ENCODE measurements at places on chromosomes 12 and 14.

GRCh38 chr14:95505030-95505589, 11.3 kb downstream of the SYNE3 start:
- DNase-seq, result no peak

DNA sequence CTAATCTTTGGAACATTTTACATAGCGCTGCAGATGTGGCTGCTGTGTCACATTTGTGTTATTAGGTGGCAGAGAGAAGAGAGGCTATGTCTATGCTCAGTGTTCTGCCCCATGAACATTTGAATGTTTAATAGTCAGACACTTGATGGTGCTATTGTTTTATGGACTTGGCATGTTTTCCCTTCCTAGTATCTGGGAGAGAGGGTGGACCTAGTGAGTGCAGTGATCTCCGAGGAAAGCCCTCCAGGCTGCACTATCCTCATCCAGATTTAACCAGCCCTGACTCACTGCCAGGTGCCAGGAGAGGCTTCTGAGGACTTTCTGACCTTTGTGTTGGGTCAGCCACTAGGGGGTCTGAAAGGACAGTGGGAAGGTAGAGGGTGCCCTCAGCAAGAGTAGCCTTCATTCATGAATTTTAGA, 24.3 kb downstream of the ZFC3H1 start:
- peak; percentile 43 for DNase-seq

DNA sequence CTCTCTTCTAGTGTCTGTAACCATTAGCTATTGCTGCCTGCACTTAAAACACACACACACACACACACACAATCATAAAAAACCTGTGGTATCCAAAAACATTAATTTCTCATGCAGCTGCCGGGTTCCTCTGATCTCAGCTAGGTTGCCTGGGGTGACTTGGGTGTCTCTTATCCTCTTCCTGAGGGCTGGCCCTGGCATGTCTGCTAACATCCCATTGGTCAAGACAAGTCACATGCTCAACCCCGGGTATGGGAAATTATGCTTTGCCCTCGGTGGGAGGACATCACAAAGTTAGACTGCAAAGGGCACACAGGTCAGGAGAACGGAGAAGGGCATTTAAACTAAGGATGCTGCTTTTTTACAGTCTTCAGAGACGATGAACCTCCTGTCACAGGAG, 55.7 kb downstream of the TRPV4 start:
- no peak for DNase-seq

- DNase-seq, result no peak
Measured at GRCh38 chr12:123621619-123622530, 11.6 kb downstream of the EIF2B1 start.

DNA sequence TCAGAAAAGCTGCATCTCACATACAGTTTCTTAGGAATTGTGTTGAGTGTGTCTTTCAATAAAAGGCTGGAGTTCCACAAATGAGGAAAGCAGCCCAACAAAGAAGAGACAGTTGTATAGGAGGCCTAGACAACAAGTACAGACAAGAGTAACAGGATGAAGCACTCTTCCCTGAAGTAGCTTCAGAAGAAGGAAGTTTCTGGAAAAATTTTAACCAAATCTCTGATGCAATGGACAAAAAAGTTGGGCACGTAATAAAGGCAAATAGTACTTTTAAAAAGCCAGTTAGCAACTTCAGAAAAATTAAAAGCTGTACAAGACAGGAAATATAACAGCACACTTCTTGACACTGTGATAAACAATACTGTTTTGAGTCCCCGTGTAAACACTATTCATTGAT, 134.1 kb upstream of the PLEKHG7 start:
- DNase-seq, result no peak

GRCh38 chr12:57415088-57415487, 15.8 kb downstream of the R3HDM2 start:
- DNase-seq, result no peak

DNA sequence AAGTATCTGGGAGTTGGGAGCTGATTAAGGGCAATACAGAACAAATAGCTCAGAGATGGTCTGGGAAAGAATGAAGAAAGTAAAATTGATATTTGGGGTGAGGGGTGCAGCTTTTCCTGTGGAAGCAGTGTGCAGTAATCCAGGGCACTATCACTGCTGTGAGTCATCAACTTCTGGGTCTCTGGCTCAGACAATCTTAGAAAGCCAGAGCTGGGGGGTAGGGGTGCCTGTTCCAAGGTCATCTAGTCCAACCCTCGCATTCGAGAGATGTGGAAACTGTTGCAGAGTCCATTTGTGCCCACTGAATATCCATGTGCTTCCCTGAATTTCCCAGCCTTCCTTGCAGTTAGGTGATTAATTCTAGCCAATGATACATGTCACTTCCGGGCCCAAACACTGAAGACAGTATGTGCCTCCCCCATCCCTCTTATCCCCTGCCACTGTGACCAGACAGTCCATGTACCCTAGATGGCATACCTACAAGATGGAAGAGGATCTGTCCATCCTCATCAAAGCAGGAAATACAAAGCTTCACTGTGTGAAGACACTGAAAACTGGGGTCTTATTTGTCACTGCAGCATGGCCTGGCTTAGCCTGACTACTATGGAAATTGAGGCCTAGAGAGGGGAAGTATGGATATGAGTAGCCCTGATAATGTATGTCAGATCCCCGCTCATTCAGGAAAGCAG, 51.9 kb downstream of the ZFP36L1 start:
- DNase-seq, result no peak

DNA sequence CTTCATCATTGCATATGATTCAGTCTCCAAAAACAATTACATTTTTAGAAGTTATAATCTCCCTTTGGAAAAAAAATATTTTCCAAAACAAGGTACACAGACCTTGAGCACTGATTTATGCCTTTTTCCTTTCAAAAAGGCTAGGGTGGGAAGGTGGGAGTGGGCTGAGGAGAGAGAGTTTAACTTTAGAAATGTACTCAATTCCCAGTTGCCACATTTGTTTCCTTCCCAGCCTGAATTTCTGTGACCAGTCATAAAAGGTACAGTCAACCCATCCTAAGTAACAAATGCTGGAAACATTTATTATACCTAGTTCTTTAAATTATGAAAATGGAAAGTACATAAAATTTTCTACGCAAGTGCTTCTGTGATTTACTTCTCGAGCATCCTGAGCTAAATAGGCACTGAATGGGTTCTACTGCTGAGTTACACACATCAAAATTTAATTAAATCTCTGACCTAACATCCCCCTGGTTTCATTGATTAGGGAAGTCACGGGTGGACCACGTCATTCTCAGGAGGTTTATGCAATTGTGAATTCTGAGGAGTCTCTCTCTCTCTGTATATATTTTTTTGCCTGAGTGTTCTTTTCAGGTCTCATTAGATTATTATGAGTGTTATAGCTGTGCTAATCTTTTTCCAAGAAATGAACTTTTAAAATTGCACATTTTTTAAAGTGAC, 371.8 kb downstream of the BTG1 start:
- no peak for DNase-seq

GRCh38 chr12:74408601-74409166, 129.0 kb upstream of the ATXN7L3B start:
- DNase-seq, result no peak
